ENCODE measurements at places on chromosomes 4 and X. TPM values are rescaled to one million over a fixed set of nuclear protein-coding genes. Genes with fewer than 3 reads are reported as not detected.

DNA sequence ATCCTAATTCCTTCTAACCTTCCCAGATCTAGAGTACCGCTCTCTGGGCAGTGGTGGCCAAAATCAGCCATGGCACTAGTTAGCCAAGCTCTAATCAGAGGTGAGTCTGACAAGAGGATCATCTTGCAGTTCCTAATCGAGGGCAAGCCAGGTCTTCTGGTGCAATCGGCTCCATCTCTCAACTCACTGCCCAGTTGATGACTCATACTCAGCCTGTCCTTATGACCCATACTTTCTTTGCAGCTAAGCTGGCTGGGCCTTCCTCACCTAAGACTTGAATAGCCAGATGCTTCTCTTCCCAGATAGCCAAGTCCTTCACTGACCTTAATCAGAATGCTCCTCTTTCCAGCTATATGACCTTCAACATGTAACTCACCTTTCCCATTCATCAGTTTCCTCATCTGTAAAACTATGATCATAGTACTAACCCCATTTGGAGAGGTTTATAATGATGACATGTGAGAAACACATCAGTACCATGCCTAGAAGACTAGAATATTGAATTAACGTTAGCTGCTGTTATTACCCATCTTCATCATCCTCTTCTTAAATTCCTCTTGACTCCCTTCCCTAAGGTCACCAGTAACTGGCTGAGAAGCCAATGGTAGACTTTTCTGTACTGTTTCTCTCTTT is 57.1 kb downstream of the RELL1 start:
- DNase-seq: no peak

GRCh38 chrX:9835585-9836210 is 49.5 kb downstream of the SHROOM2 start:
- no peak for DNase-seq

GRCh38 chr4:140995058-140995457 is 138.2 kb downstream of the RNF150 start:
- no peak for DNase-seq

GRCh38 chr4:24657768-24658617 is 73.6 kb upstream of the DHX15 start:
- no peak for DNase-seq

DNA sequence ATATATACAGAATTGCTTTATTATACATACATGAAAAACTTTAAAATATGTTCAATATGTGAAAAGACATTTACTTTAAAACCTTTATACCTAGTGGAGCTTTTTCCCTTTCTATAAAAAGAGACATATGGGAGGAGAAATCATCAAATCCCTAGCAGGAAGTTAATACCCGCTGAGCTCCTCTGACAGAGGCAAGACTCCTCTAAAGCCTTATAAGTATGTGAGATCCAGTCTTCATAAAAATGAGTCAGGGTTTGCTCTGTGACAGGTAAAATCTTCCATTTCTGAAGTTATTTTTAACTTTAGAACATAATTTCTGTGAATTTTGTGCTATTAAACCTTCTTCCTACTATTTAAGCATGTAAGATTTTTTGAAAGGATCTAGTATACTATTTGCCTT is 634.4 kb upstream of the AADAT start:
- no peak for DNase-seq

GRCh38 chr4:37219242-37219641 is 25.3 kb upstream of the NWD2 start:
- no peak for DNase-seq

DNA sequence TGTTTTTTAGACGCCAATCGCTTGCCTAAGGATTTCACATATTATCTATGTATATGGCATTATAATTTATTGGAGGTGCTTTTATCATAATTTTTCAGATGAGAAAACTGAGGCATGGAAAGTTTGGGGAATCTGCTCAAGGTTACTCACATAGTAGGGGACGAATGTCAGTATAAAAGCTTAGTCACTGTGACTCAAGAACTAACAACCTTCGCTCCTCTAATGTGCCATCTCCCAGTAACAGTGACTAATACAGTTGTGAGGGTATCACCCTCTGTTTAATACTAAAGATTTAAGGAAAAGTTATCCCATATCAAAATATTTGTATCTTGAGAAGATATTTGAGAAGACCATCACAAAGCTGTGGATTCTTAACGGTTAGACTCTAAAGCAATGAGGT is 353.1 kb upstream of the SPOCK3 start:
- DNase-seq: no peak

GRCh38 chr4:54852054-54852453 is 194.3 kb downstream of the KIT start:
- DNase-seq: no peak

Gene TMEM47
- not detected for total RNA-seq

Gene TMEM154
- 36.9 TPM for total RNA-seq

Gene HHIP
- 0.19 TPM for total RNA-seq

Measured in naive thymus-derived CD4-positive, alpha-beta T cell (primary cell).